Stimulated activated CD4-positive, alpha-beta T cell treated with anti-CD3 and anti-CD28 coated beads, Interleukin-1b, Interleukin-23, amount 100 ng/mL, for 1 hour (primary cell): ENCODE measurements at places on chromosomes 2 and 18.

DNA sequence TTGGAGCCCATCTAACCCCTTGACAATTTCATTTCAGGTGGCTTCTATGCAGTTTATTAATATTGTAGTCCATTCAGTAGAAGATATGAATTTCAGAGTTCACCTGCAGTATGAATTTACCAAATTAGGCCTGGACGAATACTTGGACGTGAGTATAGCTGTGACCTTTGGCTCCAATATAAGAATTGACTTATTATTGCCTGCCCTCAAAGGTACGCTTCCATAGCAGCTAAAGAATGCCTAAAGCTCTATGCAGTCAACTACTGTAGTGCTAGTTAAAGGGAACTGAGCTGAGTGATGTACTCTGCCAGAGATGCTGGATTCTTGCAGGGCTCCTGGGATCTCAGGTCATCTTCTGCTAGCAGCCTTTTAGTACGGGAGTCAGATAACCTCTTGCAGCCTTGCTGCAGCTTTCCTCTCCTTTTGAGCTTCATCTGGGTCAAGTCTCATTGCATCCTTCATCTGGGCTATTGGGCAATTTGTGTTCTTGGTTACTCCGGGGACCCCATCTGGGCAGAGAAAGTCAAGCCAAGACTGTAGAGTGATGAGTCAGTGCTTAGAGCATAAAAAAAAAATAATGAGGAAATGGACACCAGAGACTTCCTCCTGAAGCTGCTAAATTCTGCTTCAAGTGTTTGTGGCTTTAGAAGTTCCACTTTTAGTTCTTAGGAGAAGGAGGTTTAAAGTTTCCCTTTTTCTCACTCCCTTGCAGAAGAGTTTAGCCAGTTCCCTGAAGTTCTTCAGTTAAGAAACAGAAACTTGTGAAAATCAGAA lies 105.6 kb downstream of the PRPF40A start:
- DNase-seq: no peak

DNA sequence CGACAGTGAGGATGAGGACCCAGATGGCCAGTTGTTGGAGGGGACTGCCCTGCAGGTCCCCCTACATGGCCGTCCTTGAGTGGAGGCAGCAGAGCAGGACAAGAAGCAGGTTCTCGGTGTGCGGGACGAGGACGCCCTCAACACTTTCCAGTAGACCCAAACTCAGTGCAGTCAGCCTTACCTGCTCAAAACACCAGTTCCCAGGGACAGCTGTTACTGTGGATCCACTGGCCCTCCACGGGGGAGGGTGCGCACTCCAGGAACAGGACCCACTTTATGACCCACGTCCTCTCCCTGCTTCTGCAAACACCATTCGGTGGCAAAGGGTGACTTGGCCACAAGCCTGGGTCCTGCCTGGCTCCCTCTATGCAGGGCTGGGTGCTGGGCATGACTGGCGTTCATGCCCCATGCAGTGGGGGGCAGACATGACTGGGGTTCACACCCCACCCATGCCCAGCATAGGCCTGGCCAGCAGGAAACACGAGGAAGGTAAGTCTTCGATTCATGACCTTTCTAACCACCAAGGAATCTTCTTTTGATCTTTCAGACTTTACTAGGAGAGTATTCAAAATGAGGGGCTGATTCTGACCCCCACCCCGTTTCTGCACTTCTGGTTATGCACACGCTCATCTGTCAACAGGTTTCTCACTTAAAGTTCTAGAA lies 233.7 kb downstream of the HDAC4 start:
- no peak for DNase-seq

- no peak for DNase-seq
Observed at GRCh38 chr2:66433945-66434678, 813 bp upstream of the MEIS1 start.

DNA sequence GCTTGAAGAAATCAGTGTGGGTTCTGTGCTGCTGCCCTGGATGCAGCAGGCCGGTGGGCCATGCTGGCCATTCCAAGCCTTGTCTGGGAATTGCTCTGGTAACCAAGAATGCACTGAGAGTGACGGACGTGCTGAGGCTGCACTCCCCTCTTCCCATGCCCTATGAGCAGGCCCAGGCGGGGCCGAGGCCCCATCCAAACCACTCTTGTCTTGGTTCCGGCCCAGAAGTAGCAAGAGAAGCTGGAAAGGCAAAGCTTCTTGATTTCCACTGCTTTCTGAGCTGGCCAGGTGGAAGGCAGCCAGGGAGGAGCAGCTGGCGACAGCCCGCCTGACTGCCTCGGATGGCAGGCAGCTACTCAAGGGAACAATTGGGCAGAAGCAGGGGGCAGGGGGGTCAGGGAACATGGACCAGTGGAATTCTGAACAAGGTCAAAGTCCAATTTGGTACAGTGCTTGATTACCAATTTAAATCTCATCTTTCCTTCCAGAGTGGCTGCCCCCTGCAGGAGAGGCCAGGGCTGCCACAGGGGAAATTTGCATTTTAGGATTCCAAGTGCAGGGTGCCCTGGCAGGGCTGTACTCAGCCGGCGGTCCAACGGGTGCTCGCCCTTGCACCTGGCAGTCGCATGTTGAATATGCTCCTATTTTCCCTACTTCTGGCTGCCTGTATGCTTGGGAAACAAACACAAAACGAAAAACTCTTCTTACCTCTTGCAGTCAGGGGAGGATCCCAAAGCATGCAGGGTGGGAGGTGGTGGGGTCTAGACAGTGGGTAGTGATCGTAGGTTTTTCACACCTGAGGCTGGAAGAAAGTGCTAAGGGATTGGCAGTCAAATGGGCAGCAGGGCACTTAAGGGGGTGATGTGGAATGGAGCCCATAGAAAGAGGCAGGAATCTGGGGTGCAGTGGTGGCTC lies 67.3 kb downstream of the LIPG start:
- no peak for DNase-seq

GRCh38 chr2:239234191-239235175 lies 166.3 kb downstream of the HDAC4 start:
- no peak for DNase-seq

DNA sequence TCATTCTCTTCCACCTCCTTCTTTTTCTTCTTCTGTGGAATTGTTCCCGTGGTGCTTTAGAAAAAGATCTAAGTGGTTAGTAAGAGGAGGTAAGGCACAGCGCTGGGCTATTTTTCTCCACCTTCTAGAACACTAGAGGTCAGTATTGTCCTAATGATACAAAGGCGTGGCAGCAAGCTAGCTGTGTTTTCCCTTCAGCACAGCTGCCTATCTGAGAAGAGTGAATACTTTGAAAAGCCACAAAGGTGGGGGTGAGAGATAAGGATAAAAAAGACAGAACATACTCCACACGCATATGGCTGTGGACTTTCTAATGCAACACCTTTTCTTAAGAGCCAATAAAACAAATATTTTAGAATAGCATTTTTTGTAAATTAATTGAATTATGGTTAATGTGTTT lies 2.1 kb downstream of the CNTNAP5 start:
- DNase-seq: no peak

- DNase-seq: no peak
Observed at GRCh38 chr2:25400576-25401216, 59.0 kb upstream of the DNMT3A start.

DNA sequence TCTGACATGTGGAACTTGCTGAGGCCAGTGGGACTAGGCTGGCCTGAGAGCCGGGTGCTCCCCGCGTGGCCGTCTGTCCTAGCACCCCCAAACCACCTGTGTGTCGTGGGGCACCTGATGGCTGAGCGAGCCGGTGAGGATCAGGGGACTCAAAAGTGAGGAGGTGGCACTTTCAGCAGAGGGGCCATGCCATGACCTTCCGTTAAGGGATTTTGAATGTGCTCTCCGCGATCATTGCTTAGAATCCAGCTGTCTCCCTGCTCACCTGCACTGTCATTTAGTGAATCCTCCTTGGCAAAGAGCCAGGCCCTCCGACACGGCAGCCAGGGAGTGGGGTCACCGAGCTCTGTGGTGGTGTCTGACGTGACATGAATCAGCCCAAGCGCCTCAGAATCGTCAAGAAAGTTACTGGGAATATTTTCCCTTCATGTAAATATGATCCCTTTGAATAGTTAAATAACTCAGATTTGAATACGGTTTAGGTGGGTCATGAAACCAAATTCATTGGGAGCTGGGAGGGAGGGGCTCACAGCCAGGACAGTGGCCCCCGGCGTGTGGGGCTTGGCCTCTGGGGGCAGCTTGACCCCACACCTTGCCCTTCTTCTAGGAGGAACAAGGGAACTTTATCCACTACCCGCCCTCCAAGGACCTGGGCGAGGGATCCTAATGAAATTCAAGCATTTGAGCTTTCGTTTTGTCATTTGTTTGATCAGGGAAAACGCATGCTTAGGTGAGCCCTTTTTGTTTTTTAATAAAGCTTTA lies 9.5 kb downstream of the NFATC1 start:
- DNase-seq: no peak

DNA sequence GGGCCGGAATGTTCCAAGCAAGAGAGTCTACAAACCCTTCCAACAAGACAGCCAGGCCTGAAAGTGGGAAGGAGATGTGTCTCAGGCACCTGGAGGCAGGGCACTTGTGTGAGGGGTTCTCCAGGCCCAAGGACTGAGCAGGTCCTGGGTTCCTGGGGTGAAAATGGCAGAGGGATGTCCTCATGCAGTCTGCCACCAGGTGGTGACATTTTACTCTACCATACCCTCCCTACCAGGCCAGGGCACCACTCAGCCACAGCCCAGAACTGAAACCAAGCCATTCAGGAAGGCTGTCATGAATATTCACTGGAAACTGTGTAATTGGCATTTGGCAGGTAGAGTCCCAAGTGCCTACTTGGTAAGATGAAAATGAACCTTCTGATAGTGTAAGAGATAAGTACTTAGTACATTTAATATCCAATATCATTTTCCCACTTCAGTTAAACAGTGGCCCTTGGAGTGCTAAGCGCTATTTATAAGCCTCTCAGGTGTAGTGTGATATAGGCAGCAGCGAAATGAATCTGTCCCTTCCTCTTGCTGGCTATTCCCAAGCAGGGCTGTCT lies 185.1 kb downstream of the MYO5B start:
- no peak for DNase-seq

GRCh38 chr18:37274309-37275236 lies 291.0 kb downstream of the CELF4 start:
- no peak for DNase-seq

DNA sequence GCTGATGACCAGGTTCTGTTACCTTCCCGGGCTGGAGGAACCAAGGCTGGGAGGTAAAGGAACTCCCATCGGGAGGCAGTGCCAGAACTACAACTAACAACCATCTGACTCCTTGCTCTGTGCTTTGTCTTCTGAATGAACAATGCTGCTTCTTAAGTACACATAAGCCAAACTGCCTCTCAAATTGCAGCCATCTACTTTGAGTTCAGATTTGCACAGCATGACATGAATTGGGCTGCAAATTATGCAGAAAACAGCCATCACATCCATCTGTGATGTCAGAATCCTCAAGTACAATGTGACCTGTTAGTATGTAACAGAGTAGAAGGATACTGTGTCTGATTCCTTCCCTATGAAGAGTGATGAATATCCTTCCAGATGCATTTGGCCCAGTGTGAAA lies 290.6 kb downstream of the ZNF521 start:
- no peak for DNase-seq

DNA sequence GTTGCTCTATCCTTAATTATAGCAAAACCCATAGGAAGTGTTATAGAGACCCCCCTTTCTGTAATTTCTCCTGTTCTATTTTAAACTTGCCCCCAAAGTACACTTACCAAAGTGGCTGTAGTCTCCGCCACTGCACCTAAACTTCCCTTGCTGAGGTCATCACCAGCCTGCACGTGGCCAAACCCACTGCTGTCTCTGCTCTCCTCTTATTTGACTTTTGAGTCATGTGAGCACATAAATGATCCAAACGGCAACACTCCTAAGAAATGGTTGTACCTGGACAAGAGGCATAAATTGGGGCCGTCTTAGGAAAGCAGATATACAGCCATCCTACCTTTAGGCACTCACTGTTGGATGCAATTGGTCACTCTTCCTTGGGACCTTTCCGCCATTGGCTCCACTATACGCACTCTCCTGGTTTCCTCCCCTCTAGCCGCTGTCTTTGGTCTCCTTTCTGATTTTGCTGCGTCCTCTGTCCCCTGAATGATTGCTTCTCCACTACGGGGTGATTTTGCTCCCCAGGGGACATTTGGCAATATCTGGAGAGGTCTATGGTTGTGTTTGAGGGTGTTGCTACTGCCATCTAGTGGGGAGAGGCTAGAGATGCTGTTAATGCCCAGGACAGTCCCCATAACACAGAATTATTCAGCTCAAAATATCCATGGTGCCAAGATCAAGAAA lies 19.2 kb upstream of the IL36G start:
- DNase-seq: no peak

DNA sequence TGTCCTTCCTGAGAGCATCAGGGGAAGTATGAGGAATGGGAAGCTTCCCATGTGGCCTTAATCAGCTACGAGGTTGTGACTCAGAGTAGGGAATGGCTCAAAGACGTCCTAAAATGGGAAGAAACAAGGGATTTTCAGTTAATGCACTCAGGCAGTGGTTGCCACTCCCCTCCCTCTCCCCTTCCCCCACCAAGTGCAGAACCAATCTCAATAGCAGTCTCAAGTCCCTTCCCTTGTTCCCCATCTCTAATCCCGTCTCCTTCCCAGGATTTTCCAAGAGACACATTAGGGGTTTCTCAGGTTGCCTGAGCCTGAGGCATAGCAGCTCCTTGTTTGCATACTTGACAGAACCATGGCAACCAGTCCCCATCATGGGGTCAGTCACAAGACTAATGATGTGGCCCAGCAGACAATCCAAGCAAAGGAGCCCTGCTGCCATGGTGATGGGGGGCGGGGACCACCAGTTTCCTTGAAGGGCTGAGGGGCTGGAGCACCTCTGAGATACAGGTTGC lies 18.2 kb upstream of the RESP18 start:
- DNase-seq: no peak

DNA sequence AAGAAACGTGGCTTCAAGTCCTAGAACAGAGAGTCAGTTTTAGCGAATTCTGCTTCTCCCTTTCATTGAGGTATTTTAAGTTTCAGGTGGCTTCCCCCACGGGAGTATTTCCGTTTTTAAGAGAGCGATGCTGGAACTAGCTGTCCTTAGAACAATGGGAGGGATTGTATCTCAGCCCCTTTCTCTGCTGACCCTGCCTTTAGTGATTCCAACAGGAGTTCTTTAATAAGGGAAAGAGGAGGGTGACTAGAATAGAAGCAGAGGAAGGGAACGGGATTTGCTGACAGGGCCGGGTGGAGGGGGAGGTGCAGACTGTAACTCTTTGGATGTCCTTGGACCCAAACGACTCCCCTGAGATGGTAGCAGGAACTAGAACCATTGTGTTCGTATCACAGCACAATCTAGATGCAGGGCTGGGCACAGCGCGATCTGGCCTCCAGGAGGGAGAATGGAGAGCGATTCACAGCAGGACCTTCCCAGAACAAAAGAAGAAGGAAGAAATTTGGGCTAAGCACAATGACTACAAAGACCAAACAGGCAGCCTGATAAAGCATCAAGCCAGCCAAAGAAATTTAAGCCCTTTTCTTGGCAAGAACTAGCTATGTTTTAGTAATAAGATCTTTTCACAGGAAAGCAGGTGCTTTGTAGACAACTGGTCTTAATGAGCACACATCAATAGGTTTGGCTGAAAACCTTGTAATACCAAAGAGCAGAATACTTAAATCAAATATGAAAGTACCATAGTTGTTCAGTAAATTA lies 15.8 kb upstream of the RTTN start:
- DNase-seq: no peak

DNA sequence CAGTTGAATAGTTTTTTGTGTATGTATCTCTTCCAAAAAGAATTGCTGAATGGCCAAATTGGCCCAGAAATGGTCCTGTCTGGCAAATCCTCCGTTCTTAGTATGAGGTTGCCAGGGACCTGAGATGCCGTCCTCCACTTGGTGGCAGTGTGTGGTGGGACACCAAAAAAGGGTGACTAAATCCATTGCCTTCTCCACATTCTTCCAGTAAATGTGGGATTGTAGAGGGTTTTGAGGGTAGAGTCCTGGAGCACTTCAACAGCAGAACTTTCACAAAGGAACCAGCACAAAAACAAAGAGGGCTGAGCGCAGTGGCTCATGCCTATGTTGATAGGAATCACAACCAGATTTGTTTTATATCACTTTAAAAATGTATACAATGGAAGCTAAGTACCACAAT lies 199.9 kb downstream of the BCL2 start:
- DNase-seq: no peak
